ENCODE measurements at places on chromosomes 11 and 22.

GRCh38 chr11:90585491-90585890 lies 362.6 kb upstream of the CHORDC1 start:
- DNase-seq, result no peak

DNA sequence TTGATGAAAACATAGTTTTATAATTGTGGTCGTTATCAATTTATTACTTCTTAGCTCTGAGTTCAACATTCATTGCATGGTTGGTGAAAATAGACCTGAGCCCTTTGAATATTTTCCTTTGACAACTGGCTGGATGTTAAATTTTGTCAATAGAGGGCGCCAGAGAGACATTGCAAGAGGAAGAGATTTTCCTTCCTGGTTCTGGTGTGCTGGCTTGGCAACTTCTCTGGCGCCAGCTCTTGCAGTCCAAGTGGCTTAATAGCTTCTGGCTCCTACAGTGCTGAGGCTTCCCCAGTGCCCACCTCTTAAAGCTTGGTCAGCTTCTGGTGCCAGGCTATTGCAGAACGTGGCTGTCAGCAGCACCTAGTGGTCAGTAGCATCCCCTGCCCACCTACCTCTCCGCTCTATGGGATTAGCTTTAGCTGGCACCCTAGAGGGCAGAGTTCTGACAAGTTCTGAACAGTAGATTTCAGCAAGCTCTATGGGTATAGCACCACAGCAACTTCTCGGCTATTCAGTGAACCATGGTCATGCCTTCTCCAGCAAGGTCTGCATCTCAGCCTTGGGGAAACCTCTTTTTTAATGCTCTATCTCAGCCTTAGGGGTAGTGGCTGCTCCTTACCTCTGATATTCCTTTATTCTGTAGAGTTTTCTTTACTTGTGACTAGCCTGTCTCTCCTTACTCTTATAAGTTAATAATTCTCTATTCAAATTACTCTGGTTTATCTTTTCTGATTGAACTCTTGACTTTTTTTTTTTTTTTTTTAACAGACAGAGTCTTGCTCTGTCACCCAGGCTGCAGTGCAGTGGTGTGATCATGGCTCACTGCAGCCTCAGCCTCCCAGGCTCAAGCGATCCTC lies 59.4 kb downstream of the ACER3 start:
- peak; percentile 53 for DNase-seq

DNA sequence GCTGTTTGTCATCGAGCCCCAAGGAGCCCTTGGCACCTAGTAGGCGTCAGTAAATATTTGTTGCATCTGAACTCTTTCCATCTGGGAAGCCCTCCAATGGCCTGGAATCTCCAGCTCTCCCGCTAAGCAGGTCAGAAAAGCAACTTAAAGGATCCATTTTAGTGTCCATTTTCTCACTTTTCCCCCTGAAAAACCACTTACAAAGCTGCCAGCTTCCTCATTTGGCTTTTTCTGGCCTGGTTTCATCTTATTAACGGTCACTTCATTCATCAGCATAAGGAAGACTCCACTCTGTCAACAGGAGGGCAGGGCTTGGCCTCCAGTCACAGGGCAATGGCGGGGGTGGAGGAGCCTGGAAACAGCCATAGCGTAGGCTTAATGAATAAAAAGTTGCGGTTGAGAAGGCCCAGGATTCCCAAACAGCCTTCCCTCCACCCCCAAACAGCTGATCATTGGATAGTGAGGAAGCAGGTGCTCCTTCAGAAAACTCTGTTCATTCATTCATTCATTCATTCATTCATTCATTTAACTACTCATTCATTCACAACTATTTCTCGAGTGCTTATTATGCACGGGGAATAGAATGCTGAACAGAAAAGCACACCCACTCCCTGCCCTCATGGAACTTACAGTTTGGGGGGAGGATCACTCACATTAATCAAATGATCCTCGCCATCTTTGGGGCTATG lies 104.5 kb upstream of the RCN1 start:
- no peak for DNase-seq

DNA sequence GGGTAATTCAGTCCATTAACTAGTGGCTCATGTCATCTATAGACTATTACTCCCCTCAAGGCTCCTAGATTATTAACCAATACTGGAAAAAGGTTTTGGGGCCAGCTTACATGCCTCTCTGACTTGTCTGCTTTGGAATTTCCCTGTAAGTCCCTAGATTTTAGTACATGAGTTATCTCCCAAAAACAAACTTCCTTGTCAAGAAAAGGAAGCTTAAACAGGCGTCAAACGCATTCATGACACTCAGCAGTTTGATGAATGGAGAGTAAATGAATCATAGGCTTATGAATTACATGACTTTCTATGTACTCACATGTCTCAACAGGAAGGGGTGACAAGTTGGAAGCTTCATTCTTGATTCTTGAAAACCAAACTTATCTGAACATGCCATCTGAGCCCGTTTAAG lies 70.8 kb downstream of the BLID start:
- DNase-seq, result peak; percentile 80

GRCh38 chr11:13923716-13924650 lies 38.5 kb upstream of the SPON1 start:
- DNase-seq, result no peak

DNA sequence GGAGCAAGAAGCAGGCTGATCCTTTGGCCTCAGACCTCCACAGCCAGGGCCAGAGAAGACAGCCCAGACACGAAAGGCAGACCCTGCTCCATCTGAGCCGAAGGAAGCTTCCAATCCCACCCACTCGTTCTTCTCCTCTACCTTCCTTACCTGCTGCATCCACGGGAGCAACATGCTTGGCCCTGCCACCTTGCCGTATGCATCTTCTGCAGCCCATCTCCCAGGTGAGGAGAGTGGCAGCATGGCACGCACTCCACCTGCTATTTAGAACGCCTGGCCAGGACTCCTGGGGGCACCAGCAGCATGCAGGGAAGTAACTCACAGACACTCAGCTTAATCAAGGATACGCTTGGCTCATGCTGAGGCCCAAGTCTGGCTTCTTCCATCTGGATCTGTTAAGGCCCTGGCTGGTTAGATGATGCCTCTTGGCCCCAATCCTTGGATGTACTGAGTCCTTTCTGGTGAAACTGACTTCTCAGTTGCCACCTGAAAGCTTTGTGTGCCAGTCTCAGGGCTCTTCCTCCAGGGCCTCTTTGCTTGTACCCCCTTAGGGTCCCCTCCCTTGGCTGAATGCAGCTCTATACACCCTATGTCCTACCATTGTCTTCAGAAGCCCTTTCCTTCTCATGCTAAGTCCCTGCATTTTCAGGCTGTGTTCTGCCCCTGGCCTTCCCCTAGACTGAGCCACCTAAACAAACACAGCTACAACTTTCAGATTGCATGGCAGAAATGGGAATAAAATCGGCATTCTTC lies 604.9 kb downstream of the BUD13 start:
- DNase-seq, result no peak

- DNase-seq, result no peak
Measured at GRCh38 chr11:73196576-73196975, 21.5 kb upstream of the P2RY2 start.

GRCh38 chr11:114132944-114133394 lies 73.5 kb downstream of the ZBTB16 start:
- DNase-seq, result no peak

- no peak for DNase-seq
Measured at GRCh38 chr11:34476849-34477248, 36.7 kb downstream of the ELF5 start.

DNA sequence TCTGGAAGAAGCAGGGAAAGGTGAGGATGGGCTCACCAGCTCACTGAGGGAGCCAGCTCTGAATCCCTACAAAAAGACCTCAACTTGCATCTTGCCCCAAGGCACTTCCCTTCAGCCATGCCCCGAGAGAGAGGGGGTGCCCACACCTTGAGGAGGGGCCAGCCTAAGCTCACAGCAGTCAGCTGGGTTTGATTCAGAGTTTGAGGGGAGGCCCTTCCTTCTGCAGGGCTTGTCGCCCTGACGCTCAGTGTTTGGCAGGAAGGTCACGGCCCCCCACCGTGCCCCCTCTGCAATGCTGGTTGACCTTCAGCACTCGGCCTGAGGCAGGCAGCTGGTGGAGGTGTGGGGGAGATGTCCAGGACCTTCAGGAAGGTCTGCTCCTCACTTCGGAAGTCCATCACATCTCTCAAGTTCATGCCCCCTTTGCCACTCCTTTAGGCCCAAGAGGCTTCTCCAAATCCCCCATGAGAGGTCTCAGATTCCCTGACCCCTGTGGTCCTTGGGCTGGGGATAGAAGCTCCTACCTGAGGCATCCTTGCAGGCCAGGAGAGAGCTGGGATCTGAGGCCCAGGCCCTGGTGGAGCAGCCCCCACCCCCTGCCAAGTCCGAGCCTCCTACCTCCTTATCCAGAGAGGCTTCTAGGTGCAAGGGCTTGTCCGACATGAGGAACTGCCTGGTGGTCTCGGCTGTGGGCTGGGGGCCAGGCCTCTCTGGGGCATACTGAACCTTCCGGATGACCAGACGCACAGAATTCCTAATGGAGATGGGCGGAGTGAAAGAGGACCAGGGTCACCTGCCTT lies 37.6 kb downstream of the TPBGL start:
- DNase-seq, result no peak

GRCh38 chr11:13261591-13262061 lies 16.0 kb upstream of the BMAL1 start:
- DNase-seq, result peak; percentile 56

GRCh38 chr11:118849825-118850224 lies 33.9 kb upstream of the CXCR5 start:
- DNase-seq, result no peak

- no peak for DNase-seq
Measured at GRCh38 chr11:100578831-100579311, 108.2 kb upstream of the ARHGAP42 start.

GRCh38 chr11:65315866-65316226 lies 1.2 kb downstream of the CDC42EP2 start:
- no peak for DNase-seq

DNA sequence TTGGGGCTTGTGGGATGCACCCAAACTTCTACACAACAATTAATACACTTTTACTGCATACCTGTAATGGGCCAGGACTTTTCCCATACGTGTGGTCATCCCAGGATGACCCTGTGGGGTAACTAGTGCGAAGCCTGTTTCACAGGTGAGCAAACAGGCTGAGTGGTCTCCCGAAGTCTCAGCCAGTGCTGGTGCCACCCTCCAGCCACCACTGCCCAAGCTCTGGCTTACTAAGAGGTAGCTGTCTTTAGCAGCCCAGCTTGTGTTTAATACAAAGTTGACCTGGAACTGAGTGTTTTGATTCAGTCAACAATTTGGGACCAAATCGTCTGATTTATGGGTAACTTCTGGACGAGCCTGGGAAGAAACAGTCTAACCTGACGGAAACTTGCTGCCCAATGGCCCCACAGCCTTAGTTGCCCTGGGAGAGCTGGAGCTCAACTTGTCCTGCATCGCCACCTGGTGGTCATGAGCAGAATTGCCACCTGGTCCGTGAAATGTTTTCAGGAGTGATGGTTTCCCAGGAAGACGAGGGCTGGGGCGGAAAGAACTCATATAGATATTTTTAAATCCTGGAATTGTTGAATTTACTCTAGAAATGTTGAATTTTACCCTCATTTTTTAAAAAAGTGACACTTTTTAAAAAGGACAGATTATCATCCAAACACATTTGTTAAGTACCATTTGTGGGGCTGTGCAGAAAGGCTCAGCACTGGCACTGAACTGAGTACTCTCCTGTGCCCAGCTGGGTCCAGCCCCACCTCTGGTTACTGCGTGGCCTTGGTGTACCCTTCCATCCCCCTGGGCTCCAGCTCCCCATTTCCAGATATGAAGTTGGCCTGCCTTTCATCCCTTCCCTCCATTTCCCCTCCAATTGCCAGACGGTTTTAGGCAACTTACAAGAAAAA lies 95.5 kb upstream of the PARVA start:
- DNase-seq, result peak; percentile 58

DNA sequence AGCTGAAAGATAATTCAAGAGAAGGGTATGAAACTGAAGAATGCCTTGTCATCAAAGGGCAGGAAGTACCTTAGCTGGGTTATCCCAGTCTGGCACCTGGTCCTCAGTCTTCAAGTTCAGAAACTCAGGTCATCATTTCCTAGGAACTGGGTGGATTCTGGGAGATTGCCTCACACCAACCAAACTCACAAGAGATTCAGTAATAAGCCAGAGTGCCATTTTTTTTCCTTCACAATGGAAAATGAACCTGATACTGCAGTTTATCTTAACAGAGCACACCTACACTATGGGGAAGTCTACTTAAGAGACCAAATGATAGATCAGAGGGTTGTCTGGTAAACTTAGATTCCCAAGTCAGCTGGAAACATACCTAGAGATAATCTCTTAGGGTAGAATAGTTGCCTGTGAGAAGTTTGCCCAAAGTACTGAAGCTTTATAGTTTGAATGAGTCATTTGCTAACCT lies 3.8 kb upstream of the BUD13 start:
- no peak for DNase-seq

DNA sequence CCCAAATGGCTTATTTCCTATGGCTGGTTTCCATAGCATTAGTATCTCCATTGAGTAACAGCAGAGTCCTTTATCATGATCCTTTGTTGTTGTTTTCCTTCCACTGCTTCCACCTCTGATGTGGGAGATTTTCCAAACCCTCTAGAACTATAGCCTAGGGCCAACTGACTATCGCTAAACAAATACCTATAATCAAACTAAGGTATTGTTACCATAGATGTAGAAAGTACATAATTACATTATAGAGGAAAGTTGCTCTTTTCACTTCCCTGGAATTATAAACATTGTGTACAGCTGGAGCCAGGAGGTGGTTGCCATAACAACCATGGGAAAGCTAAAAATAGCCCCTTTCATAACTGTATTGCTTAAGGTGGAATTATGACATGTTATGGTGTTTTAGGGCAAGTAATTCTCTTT lies 47.0 kb upstream of the ALKBH3 start:
- no peak for DNase-seq

DNA sequence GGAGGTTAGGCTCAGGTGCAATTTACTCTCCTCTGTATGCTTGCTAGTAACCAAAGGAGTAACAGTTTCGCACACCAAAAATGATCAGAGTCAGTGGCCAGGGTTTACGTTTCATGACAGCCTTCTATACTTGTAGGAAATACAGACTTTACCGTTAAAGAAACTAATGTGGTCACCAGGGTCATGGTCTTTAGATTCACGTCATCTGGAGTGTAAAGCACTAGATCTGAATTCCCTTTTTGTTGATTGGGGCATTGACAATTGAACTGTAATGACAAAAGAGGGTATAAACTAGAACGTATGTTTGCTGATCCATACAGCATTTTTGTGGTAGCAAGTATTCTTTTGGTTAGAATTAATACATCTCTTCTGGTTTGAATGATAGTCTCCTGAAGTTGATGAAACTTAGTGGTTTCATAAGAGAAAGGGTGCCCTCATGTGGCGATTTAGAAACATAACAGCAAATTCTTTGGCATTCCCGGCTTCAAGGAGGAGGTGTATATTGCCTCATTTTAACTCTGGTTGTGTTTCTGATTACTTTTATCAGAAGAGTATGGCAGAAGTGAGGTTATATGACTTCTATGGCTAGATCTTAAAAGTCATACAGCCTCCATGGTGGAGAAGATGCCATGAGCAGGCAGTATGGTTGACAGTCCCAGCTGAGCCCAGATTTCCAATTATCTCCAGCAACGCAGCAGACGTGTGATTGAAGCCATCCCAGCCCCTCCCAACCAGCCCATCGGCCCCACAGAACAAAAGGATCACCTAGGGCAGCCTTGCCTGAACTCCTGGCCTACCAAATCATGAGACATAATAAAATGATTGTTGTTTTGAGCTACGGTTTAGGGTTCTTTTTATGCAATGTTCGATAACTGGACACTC lies 35.1 kb downstream of the MMP7 start:
- DNase-seq, result peak; percentile 71

GRCh38 chr22:25509374-25509791 lies 55.1 kb upstream of the GRK3 start:
- DNase-seq, result no peak

- DNase-seq, result no peak
Measured at GRCh38 chr11:119664063-119664572, 64.9 kb downstream of the NECTIN1 start.

All from non-pigmented ciliary epithelial cell (primary cell).